Hematopoietic multipotent progenitor cell treated with erythropoietin and hydrocortisone succinate and interleukin-3 and kit ligand, for 6 days (in vitro differentiated cells): ENCODE measurements at places on chromosomes 6 and 20.

GRCh38 chr6:36679043-36679833, 724 bp downstream of the CDKN1A start:
- peak; percentile 23 for DNase-seq

DNA sequence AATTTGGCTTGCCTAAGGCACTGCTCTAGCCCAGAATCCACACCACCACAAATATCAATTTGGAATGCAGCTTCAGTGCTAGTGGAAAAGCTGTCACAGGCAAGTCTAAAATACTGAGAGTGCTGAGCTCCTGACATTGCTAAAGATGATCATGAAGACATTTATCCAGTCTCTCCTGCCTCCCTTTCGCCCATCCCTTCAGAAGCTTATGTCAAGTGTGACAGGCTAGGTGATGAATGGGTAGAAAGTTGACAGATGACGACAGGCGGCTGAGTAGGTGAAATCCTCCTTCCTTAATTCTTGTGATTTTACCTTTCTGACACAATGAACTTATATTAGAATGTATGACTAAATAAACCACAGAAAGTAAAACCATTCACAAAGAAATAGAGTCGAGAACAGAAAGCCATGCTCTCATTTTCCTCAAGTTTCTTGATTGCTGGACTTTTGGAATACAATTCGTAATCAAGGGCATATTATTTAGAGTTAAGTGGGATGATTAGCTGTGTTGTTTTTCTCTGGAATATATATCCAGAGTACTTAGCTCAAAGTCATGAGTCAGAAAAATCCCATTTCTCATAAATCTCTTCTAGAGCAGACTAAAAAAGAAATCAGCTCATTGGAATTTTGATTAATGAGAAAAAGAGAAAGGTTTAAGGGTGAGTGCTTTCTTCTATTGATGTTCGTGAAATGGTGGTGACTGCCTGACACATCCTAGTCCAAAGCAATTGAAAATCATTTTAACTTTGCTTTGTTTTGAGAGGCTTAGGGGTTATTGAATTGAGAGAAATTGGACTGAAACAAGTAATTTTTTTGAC, 1228.2 kb upstream of the CITED2 start:
- DNase-seq: no peak

DNA sequence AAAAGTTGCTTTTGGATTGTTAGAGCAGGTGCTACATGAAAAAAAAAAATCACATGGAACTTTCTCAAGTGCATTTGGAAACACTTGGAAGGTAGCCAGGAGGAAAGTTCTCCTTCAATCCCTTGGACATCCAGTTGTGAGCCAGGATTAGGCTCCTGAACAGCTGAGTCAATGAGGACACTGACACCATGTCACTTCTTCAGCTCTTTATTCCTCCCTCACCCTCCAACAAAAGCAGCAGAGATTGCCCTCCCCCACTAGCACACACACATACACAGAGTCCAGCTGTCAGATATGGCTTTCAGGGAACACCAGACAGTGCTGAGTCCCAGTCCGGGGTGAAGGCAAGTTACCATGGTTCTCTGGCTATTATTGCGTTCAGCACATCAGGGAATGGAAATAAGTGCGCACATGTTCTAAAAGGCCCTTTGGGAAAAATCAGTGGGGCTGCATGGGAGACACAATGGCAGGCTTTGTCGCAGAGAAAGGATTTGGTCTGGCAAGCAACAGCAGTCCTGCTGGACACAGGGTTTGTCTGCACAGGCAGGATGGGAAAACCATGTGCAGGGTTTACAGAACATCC, 124.7 kb upstream of the MARCKS start:
- no peak for DNase-seq

GRCh38 chr6:168270274-168271172, 49.1 kb downstream of the DACT2 start:
- no peak for DNase-seq

- DNase-seq: no peak
Observed at GRCh38 chr6:150354754-150355571, 13.8 kb upstream of the IYD start.

DNA sequence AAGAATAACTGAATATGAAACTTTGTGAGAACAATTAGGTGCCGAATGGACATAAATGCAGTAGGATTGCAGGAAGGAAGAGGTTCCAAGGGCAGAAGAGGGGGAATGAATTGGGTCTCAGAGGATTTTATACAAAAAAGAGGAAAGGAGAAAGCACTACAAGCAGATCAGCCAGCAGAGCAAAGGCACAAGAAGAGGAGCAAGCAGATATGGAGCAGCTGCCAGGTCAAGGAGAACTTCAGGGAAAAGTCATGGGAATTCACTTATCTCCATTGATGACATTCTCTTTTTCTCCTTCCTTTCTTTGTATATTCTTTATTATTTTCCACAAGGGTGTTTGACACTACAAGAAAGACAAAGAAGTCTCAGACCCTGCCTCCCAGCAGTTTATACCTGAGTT, 9.6 kb downstream of the DSE start:
- no peak for DNase-seq

DNA sequence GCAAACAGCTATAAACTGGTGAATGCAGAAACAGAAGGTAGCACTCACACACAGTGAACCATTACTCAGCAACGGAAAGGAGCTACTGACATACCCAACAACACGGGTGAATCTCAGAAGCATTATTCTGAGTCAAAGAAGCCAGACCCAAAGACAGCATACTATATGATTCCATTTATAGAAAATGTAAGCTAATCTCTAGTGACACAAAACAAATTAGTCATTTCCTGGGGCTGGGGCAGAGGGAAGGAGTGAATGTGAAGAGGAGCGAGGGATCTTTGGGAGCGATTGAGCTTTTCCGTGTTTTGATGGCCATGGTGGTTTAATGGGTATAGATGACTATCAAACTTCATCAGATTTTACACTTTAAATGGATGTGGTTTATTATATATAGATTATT, 614.6 kb downstream of the DHX35 start:
- DNase-seq: no peak

DNA sequence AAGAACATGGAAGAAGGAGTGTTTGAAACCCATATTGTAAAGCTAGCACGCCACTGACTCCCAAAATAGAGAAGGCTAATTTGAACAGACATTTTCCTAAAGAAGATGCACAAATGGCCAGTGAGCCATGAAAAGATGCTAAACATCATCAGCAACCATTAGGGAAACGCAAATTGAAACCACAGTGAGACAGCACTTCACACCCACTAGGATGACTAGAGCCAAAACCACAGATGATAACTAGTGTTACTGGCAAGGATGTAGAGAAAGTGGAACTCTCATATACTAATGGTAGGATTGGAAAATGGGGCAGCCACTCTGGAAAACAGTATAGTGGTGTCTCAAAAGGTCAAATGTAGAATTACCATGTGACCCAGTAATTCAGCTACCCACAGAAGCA, 58.2 kb downstream of the BMP7 start:
- DNase-seq: peak; percentile 11

DNA sequence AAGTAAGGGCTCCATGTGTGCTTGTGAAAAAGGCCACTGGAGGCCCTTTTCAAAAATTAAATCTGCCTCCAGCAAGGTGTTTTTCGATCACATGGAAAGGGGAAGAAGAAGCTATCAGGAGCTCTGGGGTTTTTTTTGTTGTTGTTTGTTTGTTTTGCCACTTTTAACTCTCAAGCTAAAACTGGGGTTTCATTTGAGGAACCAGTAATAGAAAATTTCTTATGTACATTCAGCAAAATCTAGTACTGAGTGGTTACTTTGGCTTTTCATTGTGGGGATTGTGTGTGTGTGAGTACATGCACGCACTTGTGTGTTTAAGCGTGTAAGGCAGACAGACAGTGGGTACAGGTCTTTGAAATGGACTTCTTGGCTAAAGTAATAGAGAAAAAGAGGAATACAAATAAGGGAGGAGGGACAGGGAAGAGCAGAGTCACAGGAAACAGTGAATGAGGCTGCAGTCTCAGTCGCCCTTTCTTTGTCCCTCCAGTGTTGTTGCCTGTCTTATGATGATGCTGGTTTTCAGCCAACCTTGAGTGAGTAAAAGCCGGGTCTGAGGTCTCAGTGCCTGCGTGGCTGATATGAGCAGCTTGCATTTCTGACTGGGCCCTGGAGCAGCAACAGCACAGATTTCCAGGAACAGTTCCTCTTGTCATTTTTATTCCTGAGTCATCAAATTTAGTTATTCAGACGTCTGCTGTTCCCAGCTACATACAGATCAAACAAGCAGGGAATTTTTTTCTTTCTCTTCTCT, 26.2 kb downstream of the SLC16A10 start:
- peak; percentile 56 for DNase-seq

DNA sequence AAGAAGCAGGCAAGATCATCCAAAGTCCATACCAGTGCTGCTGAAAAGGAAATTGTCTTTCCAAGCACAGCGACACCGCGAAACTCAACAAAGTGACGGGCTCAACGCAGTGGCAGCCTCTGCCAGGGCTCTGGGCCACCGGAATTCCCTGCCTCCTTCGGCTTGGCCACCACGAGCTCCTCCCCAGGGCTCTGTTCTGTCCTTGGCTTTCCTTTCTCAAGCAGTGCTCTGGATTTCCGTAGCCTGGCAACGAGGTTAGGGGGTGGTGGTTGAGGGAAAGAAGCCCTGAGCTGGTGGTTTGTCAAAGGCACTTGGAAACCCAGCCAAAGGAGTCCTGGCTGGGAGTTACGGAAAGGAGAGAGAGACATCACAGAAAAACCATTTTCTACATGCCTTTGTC, 31.2 kb downstream of the PRR18 start:
- no peak for DNase-seq

GRCh38 chr6:26592649-26593048, 4.1 kb upstream of the ABT1 start:
- DNase-seq: peak; percentile 40

DNA sequence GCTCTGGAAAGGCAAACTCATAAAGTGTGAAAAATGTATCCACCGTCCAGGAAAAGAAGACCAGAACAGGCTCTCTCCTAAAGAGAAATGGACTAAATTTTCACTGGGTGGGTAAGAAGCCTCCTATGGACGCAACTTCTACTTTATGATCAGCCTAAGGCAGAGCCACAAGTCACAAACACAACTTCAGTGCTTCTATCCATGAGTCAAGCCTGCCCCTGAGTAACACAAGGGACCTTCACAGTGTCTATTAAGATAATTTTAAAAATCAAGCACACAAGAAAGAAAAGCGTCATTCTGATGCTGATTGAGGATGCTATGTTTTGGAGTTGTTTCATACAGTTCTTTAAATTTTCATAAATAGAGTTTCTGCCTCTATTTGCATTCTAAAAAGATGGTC, 601.7 kb upstream of the ARID1B start:
- no peak for DNase-seq
